ENCODE measurements at places on chromosomes 4 and X.

- H3K4me1 ChIP-seq, result no peaks in the 10 kb centered on the region
- H3K27ac ChIP-seq, result no peak overlapping the region
- no peak for DNase-seq
- no peaks in the 10 kb centered on the region for H3K36me3 ChIP-seq
- H3K27me3 ChIP-seq, result no peaks in the 10 kb centered on the region
- H3K4me3 ChIP-seq, result no peak overlapping the region
These were observed 1148.8 kb upstream of the PCDH7 start for GRCh38 chr4:29571322-29571721.

GRCh38 chr4:2849267-2850152 lies 5.9 kb downstream of the ADD1 start:
- H3K4me3 ChIP-seq, result no peak overlapping the region
- H3K27me3 ChIP-seq, result no peaks in the 10 kb centered on the region
- H3K27ac ChIP-seq, result no peak overlapping the region
- peaks cover 21% of the 10 kb centered on the region for H3K4me1 ChIP-seq

DNA sequence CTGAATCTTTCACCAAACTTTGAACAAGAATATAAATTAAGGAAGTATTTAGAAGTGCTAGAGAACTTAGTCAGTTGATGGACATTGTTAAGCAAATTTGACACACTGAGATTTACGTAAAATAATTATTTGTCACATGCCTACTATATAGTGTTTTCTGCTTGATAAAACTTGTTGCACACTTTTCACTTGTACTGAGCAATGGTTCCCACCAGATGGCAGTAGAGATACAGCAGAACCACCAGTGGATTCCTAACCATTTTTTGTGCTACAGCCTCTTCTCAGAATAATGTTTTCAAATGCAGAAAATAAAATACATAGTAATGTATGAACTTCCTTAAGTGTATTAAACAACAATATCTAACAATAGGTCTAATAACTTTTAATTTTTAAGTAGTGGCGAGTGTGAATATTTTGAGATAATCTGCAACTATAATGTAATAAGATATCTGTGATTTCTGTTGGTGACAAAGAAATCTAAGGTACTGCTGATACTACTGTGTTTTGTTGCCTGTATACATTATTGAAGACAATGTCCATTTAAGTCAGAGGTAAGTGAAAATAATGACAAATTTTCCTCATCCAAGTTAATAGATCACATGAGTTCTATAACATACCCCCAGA lies 81.2 kb downstream of the APOOL start:
- H3K27me3 ChIP-seq, result no peaks in the 10 kb centered on the region
- DNase-seq, result peak; percentile 12
- no peak overlapping the region for H3K27ac ChIP-seq
- no peak overlapping the region for H3K4me3 ChIP-seq
- H3K4me1 ChIP-seq, result no peaks in the 10 kb centered on the region
- peaks cover 9% of the 10 kb centered on the region for H3K36me3 ChIP-seq

GRCh38 chr4:183038436-183038835 lies 60.6 kb upstream of the WWC2 start:
- peaks cover 14% of the 10 kb centered on the region for H3K27me3 ChIP-seq
- H3K4me3 ChIP-seq, result no peak overlapping the region
- H3K4me1 ChIP-seq, result no peaks in the 10 kb centered on the region

DNA sequence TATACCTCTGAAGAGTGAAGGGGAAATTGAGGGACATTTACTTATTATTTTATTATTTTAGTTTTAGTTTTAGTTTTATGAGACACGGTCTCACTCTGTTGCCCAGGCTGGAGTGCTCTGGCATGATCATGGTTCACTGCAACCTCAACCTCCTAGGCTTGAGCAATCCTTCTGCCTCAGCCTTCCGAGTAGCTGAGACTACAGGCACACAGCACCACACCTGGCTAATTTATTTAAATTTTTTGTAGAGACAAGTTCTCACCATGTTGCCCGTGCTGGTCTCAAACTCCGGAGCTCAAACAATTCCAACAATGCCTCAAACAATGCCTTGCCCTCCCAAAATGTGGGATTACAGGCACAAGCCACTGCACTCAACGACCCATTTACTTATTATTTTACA lies 68.4 kb upstream of the BMP2K start:
- H3K4me1 ChIP-seq, result peaks cover 22% of the 10 kb centered on the region
- no peaks in the 10 kb centered on the region for H3K27me3 ChIP-seq
- no peak overlapping the region for H3K27ac ChIP-seq
- DNase-seq, result no peak

Measured in Calu3 (cell line).